ENCODE measurements at places on chromosomes 16 and 17.

- no peak for DNase-seq
Observed at GRCh38 chr17:17156511-17156910, 49.6 kb downstream of the PLD6 start.

- DNase-seq: no peak
Observed at GRCh38 chr17:50850640-50851039, 15.3 kb downstream of the WFIKKN2 start.

- DNase-seq: no peak
Observed at GRCh38 chr16:13120557-13120956, 219.2 kb downstream of the SHISA9 start.

DNA sequence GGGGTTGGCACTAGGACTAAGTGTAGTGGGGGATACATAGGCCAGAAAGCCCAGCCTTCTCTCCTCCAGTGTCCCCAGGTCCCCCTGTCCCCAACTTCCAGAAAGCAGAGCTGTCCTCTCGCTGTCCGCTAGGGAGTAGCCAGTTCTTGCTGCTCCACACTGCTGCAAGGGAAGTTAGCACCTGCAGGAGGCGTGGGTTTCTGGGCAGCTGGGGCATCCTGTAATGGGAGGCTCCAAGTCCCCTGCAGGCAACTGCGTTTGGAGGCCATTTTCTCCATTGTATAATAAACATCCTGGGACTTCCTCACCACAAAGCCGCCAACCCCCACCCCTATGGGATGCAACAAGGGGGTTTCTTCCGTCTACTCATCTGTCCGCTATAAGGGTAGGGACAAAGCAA is 1.7 kb downstream of the RPRML start:
- no peak for DNase-seq

GRCh38 chr16:65771707-65772106 is 594.8 kb upstream of the CDH5 start:
- DNase-seq: no peak

DNA sequence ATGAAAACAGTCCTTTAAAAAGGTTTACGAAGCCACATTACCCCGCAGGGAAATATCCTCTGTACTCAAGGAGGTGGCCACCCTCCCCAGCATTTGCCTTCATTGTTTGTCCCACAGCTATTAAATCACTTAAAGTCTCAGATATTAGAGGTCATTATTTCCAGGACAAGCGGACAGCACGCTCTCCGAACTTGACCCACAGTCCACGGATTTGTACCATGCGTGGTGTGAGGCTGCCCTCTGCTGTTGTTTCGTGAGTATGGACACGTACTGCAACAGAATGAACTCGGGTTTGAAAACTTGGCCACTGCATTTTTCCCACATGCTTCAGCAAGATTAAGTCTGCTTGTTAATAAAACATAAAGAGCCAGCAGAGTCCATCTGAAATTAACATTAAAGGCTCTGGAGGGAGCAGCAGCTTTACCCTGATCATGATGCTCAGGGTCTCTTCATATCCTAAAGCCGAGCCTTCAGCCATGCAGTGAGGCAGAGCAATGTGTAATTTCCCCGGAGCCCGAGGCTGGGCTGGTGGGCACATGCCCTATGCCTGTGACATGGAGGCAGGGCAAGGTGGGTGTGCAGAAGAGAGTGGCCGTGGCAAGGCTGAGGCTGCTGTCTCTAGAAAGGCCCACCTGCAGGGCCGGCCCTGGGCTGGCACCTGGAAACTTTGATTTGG is 19.7 kb downstream of the MEAK7 start:
- DNase-seq: peak; percentile 78

DNA sequence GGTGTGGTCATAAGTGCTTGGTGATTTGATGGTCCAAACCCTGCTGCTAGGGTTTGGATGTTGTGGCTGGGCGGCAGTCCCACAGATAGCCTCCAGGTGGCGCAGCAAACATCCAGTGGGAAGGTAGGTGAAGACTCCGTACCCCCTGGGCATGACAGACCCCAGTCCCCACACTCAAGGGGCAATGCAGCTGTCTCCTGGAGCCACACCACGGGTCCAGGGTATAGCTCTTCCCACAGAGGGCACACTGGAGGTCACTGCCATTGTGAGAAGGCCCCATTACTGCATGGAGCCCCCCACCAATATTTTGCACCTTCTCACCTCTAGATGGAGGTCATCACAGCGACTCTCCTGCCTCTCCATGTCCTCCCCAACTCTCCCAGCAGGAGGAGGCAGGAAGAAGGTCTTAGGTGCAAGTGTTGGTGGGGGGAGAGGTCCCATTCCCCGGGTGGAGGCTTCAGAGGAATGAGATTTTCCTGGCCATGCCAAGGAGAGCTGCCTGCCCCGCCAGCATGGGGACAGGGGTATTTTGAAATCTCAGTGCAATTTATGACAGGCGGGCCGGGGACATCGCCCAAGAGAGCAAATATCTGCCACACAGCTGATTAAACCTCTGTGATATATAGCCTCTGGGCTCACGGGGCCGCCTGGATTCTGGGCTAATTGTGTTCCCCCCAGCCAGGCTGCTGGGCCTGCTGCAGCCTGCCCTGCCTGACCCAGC is 17.1 kb upstream of the C17orf113 start:
- no peak for DNase-seq

DNA sequence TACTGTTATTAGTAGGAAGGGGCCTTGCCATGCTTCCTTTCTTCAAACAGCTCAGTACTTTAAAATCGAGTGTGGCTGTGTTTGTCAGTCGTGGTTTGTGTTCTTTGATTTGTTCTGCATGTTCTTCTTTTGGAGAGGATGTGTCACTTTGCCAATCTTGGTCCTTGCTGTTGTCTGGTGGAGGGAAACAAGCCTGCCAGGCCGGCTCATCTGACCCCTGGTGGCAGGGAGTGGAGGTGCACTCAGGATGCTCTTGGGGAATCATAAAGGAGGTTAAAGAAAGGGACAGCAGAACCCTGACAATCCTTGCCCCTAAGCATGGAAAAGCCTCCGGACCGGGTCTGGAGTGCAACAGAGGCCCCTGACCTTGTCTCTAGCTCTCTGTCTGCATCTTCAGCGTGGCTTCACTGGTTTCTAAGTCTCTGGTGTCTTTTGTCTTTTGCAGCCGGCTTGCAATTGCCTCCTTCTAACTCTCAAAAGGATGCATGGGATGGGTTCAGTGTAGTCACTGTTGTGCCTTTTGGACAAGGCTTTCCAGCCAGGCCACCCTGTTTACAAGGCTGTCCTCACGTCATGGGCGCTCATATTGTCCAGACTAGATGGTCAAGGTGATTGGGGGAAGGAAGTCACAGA is 135.8 kb downstream of the WWOX start:
- no peak for DNase-seq

- no peak for DNase-seq
Observed at GRCh38 chr16:59478838-59479237, 744.7 kb upstream of the GOT2 start.

DNA sequence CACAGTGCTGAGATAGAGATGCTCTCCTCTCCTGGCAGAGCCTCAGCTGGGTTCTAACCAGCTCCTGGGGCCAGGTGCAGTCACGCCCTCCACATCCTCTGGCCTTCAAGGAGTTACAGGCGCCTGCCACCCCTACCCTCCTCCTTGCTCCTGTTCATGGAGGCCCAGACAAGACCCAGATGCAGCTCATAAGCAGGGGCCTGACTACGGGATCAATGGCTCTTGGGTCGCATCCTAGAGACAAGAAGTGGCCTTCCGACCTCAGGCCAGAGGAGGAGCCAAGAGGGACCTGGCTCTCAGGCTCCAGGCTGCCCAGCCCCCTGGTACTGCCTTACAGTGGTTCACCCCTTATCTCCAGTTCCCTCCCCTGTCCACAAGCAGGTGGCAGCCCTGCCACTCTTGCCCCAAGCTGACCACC is 23.0 kb downstream of the ARHGAP27 start:
- DNase-seq: no peak

- no peak for DNase-seq
Observed at GRCh38 chr16:11603331-11603750, 16.6 kb upstream of the LITAF start.
